Upper lobe of left lung (tissue), 6 donors: ENCODE measurements at places on chromosomes 2 and 18. TPM values are rescaled to one million over a fixed set of nuclear protein-coding genes. Genes with fewer than 3 reads are reported as not detected.

- no peak for DNase-seq
Measured at GRCh38 chr18:69752737-69753380, 194.8 kb downstream of the CD226 start.

DNA sequence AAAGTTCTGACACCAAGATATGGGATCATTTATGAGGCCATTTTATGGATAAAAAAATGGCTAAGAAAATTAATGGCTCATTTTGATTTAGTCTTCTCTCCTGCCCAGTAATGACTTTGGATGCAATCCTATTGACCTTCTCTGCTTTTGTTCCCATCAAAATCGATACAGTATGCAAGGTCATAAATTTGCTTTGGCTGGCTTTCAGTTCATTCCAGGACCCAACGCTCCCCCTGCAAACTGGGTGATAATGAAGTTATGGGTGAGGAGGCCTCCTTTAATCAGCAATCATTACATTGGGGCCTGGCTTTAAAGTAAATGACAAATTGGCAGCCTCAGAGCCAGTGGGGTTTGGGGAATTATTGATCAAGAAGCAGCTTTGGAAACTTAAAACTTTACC lies 351.8 kb upstream of the GYPC start:
- no peak for DNase-seq

GRCh38 chr2:68980956-68981355 lies 6.5 kb downstream of the GKN1 start:
- DNase-seq: no peak

DNA sequence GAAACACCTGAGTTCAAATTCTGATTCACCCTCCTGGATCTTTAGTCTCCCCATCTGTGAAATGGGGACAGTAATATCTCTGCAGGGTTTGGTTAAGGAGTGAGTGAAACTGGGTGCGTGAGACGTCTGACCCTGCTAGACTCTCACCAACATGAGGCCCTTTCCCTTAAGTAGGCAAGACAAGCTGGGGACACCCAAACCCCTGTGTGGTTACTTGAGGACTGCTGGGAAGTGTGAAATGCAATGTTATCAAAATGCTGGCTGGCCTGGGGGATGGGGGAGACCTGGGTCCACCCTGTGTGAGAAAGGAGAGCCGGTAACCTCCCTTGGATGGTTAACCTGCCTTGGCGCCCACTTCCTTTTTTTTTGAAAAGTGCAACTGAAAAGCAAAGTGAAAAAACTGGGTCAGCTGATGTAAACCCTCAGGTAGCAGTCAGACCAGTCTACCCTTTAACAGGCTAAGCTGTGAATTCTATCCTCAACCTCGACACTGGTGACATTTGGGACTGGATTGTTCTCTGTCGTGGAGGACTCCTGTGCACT lies 82.3 kb downstream of the INPP5D start:
- DNase-seq: no peak

DNA sequence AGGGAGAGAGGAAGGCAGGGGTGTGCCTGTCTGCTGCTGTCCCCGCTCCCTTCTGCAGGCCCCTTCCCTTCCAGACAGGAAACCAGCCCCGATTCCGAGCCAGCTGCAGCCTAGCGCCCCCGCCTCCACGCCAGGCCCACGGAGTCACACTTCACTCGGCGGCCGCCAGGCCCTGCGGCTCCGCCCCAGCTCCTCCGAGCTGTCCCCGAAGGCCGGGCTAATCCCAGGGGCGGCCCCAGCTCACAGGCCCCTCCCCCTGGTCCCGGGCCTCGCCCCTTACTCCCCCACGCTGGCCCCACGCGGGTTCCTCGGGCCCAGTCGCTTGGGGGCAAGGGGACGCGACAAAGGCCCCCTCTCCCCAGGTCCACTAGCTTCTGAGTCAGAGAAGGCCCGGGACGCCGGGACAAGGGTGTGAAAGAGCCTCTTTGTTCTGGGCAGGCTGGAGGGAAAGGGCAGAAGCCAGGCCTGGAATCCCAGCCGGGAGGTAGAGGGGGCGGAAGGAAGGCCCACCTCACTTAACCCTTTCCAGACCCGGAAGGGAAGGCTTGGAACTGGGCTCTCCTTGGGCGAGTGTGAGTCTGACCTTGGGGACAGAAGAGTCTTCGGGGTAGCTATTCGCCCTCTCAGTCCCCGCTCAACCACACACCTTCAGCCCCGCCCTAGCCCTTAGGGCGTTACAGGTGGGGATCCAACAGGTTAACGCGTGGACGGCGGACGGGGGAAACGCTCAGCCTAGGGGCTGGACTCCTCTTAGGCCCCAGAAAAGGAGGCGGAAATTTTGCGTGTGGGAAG lies 1.2 kb downstream of the RTKN start:
- DNase-seq: peak; percentile 88

DNA sequence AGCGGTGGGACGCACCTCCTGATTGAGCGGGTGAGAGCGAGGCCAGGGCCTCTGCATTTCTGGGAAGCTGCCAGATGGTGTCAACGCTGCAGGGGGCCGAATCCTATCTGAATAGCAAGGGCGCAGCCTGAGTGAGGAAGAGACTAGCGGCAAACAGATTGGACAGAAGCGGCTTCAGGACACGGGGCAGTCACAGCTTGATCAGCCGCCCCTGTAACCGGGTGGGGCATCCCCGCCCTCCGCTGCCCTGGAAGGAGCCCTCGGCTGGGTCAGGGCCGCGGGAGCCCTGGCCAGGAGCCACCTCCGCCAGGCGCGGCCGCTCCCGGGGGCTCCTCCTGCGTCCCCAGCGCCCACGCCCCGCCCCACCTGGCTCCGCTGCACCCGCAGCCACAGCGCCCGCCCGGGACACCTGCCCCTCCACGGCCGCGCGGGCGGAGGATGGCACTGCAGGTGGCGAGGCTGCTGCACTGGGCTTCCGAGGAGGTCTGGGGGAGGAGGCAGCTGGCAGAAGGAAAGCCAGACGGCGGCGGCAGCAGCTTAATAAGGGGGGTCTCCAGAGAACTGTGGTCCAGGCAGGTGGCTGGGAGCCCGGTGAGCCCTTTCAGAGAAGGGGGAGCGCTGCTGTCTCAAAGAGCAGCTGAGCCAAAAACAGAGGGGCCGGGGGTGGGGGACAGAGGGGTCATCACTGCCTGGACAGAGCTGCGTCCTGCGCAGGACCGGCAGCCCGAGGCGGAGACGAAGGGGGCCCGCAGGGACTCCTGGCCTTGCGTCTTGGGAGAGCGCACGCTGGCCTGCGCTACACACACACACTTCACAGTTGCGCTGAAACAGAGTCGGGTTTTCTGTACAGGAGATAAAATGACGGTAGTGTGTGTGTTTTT lies 18.8 kb upstream of the SOX11 start:
- no peak for DNase-seq

- no peak for DNase-seq
Measured at GRCh38 chr2:61320181-61320580, 150.7 kb downstream of the USP34 start.

DNA sequence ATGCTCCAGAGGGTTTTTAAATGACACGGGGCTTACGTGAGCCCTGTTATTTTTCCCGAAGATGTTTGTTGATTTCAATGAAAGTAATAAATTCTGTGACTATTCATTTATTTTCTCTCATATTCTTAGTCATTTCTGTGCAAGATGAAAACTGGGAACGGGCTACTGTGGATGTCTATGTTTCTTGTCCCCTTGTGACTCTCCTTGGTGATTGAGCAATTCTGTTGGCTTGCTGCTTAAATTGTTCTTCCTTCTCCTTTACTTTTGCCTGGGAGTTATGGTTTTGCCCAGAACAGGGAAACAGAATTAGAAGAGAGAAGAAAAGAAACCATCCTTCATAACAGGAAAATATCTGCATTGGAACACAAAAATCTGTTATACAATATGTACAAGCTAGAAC lies 508.2 kb upstream of the DSEL start:
- no peak for DNase-seq

- no peak for DNase-seq
Measured at GRCh38 chr2:3670376-3670775, 12.4 kb downstream of the ALLC start.

DNA sequence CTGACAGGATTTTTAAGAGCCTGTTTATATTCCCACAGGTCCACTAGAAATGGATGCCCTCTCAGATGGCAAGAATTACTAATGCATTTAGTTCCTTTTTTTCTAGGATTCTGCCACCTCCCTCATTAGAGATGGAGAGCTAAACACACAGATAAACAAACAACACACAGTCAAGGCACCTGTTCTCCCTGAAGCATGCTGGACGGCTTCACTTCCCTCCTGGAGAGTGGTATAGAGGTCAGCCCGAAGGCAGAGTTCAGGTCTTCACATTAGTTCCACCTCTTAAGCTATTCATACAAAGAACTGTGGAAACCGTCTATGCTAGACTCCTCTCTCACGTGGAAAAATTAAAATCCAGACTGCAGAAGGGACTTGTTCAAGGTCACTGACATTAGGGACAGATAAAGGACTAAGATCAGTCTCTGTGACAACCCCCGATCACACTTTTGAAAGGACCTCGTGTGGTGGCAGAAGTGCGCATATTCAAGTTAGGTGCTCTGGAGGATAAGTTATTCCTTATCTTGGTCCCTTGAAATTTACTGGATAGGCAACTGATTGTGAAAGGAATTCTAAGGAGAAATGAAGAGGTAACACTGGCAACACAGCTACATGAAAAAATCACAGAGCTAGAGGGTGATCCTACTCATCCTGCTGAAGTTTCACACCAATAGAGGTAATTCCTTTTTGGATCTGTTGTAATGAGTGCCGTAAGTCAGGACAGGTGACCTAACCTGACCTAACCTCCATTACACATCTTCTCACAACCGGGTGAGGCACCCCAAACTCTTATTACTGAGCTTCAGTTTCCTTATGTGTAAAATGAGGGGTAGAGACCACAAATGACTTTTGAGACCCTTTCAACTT lies 75.1 kb downstream of the SPRED2 start:
- no peak for DNase-seq

- no peak for DNase-seq
Measured at GRCh38 chr2:121086450-121086849, 198.6 kb downstream of the TFCP2L1 start.

DNA sequence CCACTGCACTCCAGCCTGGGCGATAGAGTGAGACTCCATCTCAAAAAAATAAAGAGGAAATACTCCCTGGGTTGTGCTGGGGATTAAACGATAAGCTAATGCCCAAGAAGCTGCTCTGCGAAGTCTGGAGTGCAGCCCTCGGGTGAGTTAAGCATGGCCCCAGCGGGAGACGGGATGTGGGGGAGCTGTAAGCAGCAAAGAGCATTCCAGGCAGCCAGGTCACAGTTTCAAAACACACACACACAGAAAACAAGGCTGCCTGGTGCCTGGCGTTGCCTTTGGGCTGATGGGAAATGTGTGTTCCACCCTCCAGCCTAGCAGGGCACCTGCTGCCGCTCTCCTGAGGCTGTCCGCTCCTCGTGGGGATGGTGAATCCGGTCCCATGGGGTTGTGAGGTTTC lies 24.1 kb downstream of the ODC1 start:
- DNase-seq: no peak

- DNase-seq: peak; percentile 9
Measured at GRCh38 chr2:70011335-70011734, 49.9 kb upstream of the ASPRV1 start.

DNA sequence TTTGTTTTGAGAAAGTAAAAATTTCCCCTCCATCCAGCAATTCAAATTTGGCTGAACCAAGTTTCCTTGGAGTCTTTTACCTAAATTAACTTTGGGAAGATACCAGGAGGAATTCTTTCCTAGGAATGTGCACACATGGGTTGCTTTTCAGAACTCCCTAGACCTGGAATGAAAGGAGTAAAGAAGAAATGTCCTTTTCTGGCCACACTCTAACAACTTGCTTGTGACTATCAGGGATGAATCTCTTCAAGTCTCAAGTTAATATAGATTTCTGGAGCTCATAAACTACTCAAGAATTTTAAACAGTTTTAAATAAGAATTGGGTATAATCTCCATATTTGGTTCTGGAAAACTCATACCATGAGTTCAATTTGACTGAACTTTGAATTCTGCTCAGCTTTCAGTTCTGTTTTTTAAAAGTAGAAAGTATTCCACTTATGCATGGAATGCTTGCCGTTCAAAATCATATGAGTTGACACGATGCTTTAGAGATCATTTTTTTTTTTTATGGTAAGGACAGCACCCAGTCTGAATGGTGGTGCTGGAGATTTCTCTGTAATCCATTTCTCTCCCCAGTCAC lies 7.7 kb downstream of the RASGRP3 start:
- DNase-seq: no peak

GRCh38 chr2:182827182-182827879 lies 39.1 kb downstream of the FRZB start:
- no peak for DNase-seq

DNA sequence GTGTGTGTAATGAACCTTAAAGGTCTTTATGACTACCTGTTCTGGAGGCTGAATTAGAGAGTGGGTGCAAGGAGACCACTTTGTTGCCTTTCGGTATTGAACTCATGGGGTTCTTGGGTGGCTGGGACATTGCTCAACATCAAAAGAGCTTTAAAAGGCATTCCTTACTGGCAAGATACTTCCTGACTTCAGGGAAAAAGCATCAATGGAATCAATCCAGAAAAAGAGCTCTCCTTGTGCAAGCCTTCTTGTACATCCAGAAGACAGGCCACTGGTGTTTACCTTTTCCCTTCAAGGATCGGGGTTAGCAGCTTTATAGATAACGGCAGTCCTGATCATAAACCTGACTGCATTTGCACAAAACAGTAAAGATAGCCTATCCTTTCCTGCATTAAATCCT lies 9.5 kb downstream of the PNO1 start:
- DNase-seq: no peak

- DNase-seq: no peak
Measured at GRCh38 chr2:225402210-225402776, 2.8 kb downstream of the NYAP2 start.

- no peak for DNase-seq
Measured at GRCh38 chr2:42169874-42170521, 845 bp downstream of the EML4 start.

DNA sequence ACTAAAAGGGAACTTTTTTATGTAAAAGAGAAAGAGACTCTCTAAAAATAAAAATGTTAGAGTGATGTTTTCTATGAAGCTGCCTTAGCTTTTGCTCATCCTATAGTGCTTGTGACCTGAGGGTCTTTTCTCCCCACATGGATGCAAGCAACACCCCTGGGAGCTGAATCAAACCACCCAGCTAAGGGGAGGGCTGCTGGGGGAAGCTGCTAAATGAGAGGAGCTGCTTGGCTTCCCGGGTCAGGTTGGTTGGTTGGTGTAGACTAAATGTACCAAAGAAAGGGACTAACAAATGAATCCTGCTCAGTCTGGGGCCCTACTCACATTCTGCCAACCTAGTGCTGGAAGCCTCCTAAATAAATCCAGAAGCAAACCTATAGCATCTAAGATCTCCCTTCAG lies 35.0 kb downstream of the AFF3 start:
- DNase-seq: no peak

- peak; percentile 34 for DNase-seq
Measured at GRCh38 chr2:26628561-26629345, 12.4 kb downstream of the CIB4 start.

- no peak for DNase-seq
Measured at GRCh38 chr2:41626936-41627335, 420.9 kb upstream of the PKDCC start.

- DNase-seq: no peak
Measured at GRCh38 chr2:191710411-191710900, 32.5 kb downstream of the NABP1 start.

Gene IL1B
- 13.4 TPM for total RNA-seq

Gene FBXO48
- 1.4 TPM for total RNA-seq

Gene CFAP65
- total RNA-seq: 15.5 TPM

Gene TTR
- total RNA-seq: not detected

Gene NEUROD1
- not detected for total RNA-seq

Gene CNDP1
- total RNA-seq: not detected

Gene UGT1A4
- 0.69 TPM for total RNA-seq

Gene CCDC148
- 1.6 TPM for total RNA-seq

Gene DCTN1
- total RNA-seq: 159 TPM

Gene ZBTB7C
- total RNA-seq: 10.2 TPM

Gene MYL12B
- total RNA-seq: 451 TPM

Gene IL1RL2
- total RNA-seq: 0.57 TPM

Gene ABCB11
- total RNA-seq: not detected

Gene C1QL2
- not detected for total RNA-seq

Gene EFHD1
- total RNA-seq: 4.6 TPM

Gene PSTPIP2
- total RNA-seq: 21.5 TPM
